Vein endothelial cell (primary cell): ENCODE measurements at places on chromosomes 6 and 20. TPM values are rescaled to one million over a fixed set of nuclear protein-coding genes. Genes with fewer than 3 reads are reported as not detected.

The SASH1 gene
- total RNA-seq = 105 and 116 TPM in 2 replicates

The MUC22 gene
- total RNA-seq = not detected in 2 replicates

The KCNK5 gene
- not detected in 2 replicates for total RNA-seq

The CST2 gene
- not detected in 2 replicates for total RNA-seq

The REV3L gene
- 30.1 and 35.0 TPM in 2 replicates for total RNA-seq

The OPN5 gene
- total RNA-seq = not detected in 2 replicates

The SIRPG gene
- total RNA-seq = not detected in 2 replicates

The FOXC1 gene
- 14.1 and 19.9 TPM in 2 replicates for total RNA-seq
